ENCODE measurements at places on chromosomes 7 and 10.

- no peak for DNase-seq
Observed at GRCh38 chr10:12308736-12309375, 40.5 kb upstream of the CAMK1D start.

DNA sequence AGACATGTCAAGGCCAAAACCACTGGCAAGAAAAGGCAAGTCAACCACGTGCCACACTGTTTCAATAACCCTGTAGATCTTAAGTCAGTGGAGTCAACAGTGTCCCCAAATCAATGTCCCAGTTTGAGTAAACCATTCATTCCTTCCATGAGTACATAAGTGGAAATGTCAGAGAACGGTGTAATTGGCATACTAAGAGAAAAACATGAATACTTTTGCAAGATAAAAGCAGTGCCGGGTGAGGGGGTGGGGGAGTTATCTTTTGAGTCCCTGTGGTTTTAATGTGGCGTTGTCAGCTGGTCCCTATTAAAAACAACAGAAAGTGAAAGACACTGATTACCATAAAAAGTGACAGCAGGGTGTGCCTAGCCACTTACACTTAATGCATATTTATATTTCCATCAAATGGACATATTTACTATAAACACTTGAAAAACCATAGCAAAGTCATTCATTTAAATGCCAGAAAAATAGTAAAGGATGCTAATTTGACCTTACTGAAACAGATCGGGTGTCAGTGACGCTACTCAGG, 37.8 kb downstream of the RSU1 start:
- DNase-seq = no peak

GRCh38 chr10:72024596-72024995, 60.4 kb downstream of the CHST3 start:
- no peak for DNase-seq

DNA sequence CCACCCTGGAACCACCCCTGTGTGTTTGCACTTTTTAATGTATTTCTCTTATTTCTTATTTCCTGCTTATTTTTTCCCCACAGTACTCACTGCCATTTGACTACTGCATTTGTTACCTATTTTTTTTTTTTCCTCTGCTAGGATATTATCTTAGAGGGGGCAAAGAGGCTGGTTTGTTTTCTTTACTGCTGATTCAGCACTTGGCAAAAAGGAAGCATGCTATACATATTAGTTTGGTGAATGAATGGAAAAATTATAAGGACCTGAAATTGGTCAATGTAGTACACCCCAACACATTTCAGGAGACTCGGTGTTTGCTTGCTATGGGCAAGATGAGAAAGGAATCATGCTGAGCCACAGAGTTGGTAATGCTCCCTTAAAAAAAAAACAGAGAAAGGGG, 193.5 kb downstream of the SORCS3 start:
- no peak for DNase-seq

GRCh38 chr7:69801729-69802682, 203.7 kb downstream of the AUTS2 start:
- DNase-seq = no peak

GRCh38 chr7:84182301-84182700, 12.3 kb downstream of the SEMA3A start:
- no peak for DNase-seq

Data from NCI-H510A (cell line).